Suppressor macrophage treated with lipopolysaccharide for 4 hours (primary cell): ENCODE measurements at places on chromosomes 1 and 21.
A peak's percentile ranks its signal among the peaks of the same experiment; 100 is the strongest.

GRCh38 chr1:100390531-100390930 is 38.2 kb downstream of the CDC14A start:
- DNase-seq: no peak

- DNase-seq: no peak
These were observed 111.8 kb downstream of the OSBPL9 start for GRCh38 chr1:51728611-51729155.

GRCh38 chr1:38381256-38381655 is 334.7 kb upstream of the POU3F1 start:
- no peak for DNase-seq

DNA sequence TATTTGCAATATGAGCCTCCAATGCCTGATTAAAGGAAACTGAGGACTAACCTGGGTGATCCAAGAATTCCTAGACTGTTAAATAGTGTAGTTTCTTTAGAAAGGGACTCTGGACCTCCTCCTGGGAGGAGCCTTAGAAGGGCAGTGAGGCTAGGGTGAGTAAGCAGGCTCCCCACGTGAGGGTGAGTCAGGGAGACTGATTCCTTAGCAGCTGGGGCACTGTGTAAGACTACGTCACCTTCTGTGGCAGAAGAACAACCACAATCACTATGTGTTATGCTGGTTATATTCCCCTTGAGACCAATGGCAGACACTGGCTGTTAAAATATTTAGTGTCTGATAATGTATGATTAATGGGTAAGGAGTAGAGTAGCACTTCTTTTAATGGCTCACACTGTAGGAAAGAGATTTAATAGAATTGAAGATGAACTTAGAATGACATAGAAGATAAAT is 53.3 kb upstream of the SYT14 start:
- peak; percentile 91 for DNase-seq

DNA sequence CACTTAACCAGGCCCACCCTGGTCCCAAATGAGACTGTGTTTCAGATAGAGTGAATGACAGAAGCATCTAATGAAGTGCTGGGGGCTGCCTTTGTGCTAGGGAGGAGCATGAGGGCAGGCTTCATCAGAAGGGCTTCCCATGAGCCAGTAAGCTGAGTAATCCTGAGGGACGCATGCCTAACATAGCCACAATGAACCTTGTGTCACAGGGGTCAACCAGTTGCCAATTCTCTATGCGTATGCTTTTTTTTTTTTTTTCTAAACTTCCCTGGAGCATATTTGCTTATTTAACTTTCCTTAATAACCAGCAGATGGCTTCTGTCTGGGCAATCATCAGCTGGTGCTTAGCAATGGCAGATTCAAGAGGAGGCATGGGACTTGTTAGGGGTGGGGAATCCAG is 25.5 kb upstream of the CYP2J2 start:
- DNase-seq: no peak

DNA sequence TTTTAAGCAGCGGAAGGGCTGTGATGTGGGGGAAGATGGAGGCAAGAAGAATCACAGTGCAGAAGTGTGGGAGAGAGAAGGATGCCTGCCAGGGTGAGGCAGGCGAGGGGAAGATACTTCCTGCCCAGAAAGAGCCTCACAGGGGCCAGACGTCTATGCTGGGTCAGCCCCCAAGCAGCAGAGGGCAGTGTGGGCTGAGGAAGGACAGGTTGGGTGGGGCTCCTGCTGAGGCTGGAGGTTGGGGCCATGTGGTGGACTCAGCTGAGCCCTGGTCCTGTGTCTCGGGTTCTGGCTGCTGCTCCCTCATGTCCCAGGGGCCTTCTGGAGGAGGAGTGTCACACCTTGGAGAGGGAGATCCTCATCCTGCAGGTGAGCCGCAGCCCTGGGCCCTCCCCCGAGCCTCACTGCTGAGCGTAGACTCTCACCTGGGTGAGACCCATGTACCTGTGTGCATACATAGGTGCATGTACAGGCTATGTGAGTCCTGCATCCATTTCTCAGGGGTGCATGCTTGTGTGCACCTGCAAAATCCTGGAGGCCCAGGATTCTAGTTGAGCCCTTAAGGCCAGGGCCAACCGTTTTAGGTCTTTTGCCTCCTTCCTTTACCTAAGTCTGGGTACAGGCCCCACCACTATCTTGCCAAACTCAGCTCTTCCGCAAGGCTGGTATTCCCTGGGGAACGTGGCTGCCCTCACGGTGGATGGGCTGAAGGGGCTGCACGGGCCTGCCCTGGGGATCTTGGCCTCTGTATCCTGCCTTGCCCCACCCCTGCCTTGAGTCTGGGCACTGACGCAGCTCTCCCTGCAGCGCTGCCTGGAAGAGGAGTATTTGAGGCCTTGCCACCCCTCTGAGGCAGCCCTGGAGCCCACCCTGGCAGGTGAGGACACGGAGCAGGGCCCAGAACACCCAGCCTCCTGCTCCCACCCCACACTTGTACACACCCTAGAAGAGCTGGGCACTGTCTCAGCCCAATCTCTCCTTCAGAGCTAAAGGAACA is 3.7 kb downstream of the CCDC24 start:
- peak; percentile 10 for DNase-seq

DNA sequence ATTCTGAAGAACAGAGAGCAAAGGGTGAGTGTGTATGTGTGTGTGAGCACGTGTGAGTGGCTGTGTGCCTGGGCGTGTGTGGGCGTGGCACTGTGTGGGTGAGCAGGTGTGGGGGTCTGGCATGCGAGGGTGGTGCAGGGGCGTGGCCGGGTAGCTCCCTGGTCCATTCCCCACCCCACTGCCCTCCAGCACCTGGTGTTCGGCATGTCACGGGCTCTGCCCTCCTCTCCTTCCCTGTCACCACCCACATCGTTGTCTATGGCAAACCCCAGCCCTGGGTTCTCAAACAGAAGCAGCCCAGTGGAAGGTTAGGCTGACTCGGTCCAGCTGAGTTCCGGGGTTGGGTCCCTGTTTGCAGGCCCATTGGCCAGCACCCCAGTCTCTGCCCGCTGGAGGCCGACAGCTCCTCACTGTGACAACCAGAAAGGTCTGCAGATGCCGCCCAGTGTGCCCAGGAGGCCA is 39.8 kb downstream of the UBE2G2 start:
- no peak for DNase-seq

DNA sequence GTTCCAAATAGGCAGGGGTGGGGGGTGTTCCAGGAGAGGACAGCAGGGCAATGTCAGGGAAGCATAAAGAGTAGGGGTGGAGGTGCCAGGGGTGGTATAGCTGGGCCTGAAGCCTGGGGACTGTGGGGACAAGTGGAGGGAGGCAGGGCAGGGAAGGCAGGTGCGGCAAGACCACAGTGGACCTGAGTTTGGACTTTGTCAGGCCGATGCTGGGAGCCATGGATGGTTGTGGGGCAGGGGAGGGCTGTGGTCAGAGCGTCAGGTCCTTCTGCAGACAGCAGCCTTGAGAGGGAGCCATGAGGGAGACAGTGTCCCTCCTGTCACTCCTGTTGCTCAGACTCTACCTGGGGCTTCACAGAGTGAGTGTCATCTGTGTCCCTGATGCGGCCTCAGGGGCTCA is 320.3 kb downstream of the PTPRU start:
- DNase-seq: no peak

DNA sequence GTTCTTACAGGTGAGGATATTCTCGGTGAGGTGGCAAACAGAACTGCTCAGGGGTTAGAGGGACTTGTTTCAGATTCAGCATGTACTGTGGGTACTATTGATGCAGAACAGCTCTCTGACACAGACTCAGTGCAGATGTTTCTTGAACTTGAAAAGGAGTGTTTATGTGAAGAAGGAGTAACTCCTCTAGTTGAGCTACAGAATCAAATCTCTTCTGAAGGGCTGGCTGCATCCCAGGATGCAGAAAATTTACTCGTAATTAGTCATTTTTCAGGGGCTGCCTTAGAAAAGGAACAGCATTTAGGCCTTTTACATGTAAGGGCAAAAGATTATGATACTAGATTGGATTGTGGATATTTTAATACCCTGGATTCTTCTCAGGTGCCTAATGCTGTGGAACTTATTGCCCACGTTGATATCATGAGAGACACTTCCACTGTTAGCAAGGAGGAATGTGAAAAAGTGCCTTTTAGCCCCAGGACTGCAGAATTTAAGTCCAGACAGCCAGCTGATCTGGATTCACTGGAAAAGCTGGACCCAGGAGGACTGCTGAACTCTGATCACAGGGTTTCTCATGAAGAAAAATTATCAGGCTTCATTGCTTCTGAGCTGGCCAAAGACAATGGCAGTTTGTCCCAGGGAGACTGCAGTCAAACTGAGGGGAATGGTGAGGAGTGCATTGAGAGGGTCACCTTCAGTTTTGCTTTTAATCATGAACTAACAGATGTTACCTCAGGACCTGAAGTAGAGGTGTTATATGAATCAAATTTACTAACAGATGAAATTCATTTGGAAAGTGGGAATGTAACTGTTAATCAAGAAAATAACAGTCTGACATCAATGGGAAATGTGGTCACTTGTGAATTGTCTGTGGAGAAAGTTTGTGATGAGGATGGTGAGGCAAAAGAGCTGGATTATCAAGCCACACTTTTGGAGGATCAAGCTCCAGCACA is 79.6 kb upstream of the BMP8A start:
- DNase-seq: no peak

- DNase-seq: no peak
These were observed 47.7 kb downstream of the COQ8A start for GRCh38 chr1:226987623-226988333.

DNA sequence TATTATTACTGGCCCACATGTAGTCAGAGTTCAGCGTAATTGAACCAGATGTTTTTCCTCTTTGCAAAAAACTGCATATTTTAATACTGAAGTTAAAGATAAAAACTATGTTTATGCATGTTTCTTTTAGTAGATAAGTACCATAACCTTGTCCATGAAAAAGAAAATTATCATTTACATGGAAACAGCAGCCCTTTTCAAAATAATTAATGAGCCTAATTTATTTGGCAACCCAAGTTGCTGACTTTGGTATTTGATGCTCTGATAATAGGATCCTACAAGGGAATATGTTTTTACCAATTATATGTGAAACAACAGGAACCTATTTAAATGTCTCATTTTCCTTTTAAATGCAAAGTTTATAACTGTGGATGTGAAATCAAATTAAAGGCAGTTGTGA is 281.3 kb upstream of the C1orf105 start:
- no peak for DNase-seq

- no peak for DNase-seq
These were observed 27.5 kb downstream of the LRRC8C start for GRCh38 chr1:89660224-89661061.

- DNase-seq: no peak
These were observed 98.4 kb upstream of the KAZN start for GRCh38 chr1:14500041-14500440.

DNA sequence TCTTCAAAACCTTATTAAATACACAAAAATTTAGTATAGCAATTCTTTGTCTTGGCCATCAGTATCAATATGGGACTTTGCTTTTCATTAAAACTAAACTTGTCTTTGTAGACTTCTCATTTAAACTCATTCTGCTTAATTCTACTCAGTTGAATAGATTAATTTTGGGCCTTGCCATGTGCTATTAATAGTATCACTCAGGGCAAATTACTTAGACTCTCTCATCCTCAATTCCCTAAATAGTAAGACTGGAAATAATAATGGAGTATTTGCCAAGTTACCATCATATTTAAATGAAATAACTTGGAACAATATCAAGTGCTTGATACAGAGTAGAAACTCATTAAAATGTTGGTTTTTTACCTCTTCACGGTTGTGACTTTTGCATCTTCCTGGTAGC is 13.4 kb downstream of the HOOK1 start:
- DNase-seq: no peak

DNA sequence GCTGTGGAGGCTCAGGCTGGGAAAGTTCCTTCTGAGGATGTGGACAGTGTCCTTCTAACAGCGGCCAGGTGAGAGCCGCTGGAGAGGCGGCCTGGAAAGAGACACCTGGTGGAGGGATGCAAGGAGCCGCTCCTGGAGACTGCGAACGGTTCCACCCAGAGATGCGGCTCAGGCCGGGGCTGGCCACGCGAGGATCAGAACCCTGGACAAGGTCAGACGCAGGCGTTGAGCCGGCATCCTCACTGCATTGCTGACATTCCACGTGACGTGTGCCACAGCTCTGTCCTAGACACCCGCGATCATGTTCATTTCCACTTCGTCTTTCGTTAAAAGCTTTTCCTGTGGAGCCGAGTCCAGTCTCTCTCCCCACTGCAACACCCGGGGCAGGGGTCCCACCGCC is 28.8 kb downstream of the CFAP74 start:
- DNase-seq: no peak

- DNase-seq: no peak
These were observed 18.1 kb downstream of the ZDHHC18 start for GRCh38 chr1:26844424-26845196.

DNA sequence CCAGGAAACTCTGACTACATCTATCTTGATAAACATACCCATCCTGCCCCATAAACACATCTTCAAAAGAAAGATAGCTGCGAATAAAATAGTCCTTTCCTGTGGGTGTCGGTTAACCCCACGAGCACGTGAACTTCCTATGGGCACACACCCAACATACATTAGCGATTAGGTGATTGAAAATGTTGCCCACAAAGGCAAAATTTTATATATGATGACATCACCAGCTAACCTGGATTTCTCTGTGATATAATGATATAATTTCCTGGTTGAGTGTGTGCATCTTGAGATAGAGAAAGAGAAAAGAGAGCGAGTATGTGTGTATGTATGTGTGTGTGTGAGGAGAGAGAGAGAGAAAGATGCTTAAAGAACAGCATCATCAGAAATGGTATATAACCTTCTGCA is 296.1 kb downstream of the PTPRC start:
- DNase-seq: peak; percentile 47

GRCh38 chr1:54888080-54888733 is 1.2 kb upstream of the DHCR24 start:
- no peak for DNase-seq

- DNase-seq: no peak
These were observed 20.4 kb upstream of the SPATA6 start for GRCh38 chr1:48492392-48492791.

GRCh38 chr1:177032434-177032833 is 132.1 kb downstream of the ASTN1 start:
- DNase-seq: no peak

GRCh38 chr1:224673141-224673540 is 57.0 kb downstream of the CNIH3 start:
- no peak for DNase-seq

- DNase-seq: no peak
These were observed 56.3 kb upstream of the DISP3 start for GRCh38 chr1:11422686-11423085.

GRCh38 chr1:112923959-112924349 is 32.0 kb downstream of the SLC16A1 start:
- no peak for DNase-seq

- DNase-seq: no peak
These were observed 307.9 kb downstream of the HLX start for GRCh38 chr1:221187174-221187573.
